CD4-positive, alpha-beta T cell treated with Interleukin-4 for 4 hours (primary cell): ENCODE measurements at places on chromosomes 4 and X.

DNA sequence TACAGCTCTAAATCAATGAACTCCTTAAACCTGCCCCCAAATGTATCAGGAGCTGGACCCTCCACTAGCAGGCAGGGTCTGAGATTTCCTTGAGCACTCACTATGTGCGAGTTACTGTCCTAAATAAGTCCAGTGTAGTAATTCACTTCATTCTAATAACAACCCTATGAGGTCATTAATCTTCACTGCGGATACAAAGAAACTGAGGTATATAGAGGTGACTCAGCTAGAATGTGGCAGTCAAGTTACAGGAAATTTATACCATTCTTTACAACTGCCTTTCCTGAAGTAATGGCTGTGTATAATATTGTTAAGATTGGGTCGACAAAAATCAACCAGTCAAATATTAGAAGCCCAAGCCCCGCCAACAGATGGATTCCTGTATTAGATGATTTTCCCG lies 473.9 kb upstream of the FTHL17 start:
- no peak for DNase-seq

GRCh38 chr4:2288051-2288541 lies 26.2 kb upstream of the MXD4 start:
- DNase-seq, result no peak

DNA sequence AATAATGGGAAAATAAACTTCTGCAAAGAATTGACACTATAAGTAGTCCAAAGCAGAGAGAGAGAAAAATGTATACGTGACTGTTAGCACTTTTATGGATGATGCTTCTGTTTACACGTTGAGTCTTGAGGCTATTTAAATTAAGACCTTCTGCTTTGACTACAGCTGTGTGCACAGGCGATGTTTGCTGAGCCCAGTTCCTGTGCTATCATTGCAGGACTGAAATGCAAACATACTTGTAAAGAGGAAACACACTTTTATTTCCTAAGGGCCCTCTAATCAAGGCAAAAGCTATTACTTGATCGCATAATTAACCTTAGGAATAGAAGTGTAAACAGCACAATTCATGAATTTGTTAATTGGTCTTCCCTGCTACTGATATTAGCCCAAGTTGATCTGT lies 226.9 kb downstream of the FBXW7 start:
- DNase-seq, result no peak

- DNase-seq, result no peak
Observed at GRCh38 chr4:46933686-46934085, 24.6 kb upstream of the COX7B2 start.

- no peak for DNase-seq
Observed at GRCh38 chrX:17020356-17020755, 73.9 kb downstream of the REPS2 start.

GRCh38 chr4:5984843-5985242 lies 33.4 kb downstream of the C4orf50 start:
- no peak for DNase-seq

DNA sequence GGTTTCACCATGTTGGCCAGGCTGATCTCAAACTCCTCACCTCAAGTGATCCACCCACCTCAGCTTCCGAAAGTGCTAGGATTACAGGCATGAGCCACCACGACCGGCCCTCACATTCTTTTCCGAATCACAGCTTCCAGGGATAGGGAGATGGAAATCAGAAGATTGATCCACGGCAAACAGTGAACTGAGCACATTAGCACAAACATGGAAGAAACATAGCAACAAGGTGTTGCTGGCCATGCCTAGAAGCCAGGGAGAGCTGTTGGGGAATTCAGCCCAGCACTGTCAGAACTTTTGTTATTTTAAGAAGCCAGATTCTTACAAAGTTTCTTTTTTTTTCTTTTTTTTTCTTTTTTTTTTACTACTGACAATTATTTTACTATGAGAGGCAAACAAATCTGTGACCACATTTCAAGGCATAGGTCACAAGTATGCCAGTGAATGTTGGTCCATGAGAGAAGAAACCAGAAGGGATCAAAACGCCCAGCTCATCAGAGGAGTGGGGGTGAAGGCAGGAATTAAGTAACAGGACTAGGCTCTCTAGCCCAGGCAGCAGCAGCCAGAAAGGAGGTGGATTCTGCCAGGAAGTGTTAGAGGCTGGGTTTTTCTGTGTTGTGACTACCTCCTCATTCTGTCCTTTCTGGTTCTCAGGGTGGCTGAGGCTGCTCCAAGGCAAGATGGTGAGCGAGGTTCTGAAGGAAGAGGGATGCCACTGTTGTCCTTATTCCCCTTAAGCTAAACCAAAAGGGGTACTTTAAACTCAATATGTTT lies 44.1 kb downstream of the TEC start:
- DNase-seq, result no peak

DNA sequence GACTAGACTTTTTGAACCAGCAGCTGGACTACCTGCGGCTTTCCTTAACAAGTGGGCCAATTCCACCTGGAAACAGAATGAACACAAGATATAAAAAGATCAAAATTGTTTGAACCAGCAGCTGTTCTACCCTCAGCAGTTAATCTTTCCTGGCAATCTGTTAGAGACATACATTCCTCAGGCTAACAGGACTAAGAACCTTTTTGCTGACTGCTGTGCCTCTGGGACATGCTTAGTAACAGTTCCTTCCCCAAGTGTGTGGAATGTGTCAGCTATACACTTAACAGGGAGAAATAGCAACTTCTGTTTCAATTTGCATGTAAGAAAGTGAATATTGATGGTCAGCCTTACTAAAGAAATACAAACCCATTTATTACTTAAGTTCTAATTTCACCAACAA lies 554.4 kb downstream of the ARAP2 start:
- DNase-seq, result no peak

- DNase-seq, result no peak
Observed at GRCh38 chr4:160299608-160300007, 1196.7 kb downstream of the RAPGEF2 start.

DNA sequence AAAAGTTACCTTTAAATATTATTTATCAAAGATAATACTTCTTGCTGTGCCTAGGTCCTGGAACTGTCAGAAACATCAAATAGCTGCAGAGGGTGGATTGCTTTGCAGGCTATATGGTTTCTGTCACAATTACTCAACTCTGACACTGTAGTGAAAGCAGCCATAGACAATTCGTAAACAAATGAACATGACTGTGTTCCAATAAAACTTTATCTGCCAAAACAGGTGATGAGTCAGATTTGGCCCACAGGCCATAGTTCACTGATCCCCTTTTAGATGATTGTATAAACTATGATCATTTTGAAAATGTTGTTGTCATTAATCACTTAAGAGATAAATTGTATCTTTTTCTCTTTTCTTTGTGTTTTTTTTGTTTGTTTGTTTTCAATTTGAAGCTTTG lies 8.4 kb upstream of the MEPE start:
- no peak for DNase-seq

DNA sequence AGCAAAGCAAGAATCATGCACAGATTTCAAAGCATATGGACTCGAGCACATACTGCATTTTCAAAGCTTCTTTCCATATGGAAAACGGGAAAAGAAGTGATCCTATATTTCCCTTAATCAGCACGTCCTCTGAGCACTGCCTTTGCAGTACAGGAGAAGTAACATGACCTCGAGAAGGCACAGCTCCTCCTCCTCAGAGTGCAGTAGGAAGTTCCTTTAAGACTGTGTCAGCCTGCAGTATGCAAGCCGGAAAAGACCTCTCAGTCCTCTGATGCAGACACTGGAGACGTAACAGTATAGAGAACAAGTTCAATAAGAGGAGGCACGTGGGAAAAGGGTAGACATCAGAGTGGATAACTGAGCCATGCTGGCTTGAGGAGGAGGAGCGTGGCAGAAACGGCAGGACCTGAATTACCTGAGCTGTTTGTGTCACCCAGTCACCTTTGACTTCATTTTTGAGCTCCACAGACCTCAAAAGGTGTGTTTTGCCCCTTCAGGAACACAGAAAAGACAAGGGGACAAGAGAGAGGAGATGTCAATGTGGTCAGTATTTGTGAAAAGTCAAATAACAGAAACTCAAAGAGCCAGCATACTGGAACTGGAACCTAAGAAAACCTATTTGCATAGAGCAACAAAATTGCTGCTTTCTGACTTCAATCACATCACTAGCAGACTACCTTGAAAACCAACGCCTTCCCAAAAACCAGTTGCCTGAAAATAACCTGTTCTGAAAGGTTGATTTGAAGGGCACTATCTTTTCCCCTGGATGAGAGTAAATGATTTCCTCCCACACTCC lies 20.8 kb downstream of the IRF2 start:
- DNase-seq, result peak; percentile 53

DNA sequence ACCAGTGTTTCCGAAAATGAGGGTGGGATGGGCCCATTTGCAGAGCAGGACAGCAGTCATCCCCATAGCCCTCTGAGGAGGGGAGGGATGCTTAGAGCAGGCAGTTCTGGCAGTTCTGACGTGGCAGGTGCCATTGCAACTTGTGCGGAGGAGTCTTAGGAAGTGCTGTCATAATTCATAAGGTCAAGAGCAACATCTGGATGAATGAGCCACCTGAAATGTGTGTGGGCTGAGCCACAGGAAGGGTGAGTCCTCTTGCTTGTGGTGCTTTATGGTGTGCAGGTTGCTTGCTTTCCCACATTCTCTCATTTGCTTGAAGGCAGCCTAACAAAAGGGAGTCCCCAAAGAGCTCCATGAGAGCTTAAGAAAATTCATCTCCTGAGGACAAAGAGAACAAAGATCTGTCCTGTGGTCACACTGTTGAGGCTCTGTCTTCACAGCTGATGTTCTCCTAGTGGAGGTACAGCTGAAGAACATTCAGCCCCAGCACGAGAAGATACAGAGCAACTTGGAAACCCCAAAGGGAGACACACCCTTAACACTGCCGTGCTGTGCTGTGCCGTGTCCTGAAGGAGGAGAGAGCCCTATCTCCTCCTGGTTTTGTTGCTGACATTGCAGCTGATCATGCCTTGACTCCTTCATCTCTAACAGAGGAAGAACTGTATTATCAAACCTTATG lies 60.3 kb downstream of the DLG3 start:
- DNase-seq, result no peak

DNA sequence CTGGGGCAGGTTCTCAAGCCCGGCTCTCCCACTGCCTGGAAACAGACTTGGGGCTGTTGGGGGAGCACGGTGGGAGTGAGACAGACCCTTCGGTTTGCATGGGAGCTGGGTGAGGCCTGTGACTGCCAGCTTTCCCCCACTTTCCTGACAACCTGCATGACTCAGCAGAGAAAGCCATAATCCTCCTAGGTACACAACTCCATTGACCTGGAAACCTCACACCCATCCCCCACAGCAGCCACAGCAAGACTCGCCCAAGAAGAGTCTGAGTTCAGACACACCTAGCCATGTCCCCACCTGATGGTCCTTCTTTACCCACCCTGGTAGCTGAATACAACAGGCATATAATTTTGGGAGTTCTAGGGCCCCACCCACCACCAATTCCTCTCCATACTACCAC lies 57.6 kb upstream of the UBQLN2 start:
- no peak for DNase-seq

- no peak for DNase-seq
Observed at GRCh38 chr4:150771382-150771781, 189.4 kb downstream of the MAB21L2 start.

DNA sequence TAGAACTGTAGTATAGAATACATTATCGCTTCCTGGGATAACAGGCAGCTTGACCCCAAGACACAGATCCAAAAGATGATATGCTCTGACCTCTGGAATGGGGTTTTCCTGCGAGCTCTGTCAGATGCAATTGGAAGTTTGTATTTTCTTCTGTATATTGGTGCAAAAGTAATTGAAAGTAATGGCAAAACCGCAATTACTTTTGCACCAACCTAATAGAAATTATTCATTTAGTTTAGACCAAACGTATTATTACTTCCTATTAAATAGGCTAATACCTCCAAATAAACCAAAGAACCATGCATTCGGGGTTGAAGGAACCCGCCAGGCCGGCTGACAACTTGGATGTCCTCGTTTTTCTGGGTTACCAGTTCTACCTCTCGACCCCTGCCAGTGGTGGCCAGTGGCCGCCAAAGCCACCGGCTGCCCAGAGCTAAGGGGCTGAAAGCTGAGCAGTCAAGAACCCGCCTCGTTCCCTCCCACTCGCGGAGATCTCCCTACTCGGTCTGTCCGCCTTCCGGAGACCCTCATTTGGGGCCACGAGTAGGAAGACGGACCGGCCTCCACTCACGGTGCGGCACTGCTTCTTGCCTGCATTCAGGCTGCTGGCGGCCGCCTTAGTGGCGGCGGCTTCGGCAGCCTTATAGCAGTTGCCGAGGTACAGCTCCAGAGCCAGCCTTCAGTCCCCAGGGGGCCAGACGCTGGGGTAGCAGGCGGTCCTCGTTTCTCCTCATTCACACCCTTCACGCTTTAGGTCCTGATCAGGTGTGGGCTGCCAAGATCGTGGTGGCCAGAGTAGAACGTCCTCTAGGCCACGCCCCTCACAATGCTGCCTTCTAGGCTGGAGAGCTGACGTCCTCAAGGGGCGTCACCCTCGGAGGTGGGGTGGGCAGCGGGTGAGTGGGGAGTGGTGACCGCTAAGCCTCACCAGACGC lies 121.9 kb downstream of the RBMX2 start:
- DNase-seq, result no peak

DNA sequence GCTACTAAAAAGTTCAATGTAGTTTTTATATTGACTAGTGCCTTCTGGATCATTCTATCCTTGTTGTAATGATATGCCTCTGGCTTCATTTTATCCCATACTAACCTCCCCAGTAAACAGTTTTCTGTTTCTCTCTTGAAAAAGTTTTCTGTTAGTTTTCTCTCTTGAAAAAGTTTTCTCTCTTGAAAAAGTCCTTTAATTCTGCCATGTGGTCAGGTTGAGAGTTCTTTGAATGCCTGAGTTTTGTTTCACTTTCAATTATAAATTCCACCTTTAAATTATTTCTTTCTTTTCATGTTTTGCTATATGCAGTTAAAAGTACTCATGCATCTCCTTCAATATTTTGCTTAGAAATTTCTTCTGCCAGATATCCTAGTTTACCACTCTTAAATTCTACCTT lies 1139.6 kb downstream of the STPG2 start:
- DNase-seq, result no peak

DNA sequence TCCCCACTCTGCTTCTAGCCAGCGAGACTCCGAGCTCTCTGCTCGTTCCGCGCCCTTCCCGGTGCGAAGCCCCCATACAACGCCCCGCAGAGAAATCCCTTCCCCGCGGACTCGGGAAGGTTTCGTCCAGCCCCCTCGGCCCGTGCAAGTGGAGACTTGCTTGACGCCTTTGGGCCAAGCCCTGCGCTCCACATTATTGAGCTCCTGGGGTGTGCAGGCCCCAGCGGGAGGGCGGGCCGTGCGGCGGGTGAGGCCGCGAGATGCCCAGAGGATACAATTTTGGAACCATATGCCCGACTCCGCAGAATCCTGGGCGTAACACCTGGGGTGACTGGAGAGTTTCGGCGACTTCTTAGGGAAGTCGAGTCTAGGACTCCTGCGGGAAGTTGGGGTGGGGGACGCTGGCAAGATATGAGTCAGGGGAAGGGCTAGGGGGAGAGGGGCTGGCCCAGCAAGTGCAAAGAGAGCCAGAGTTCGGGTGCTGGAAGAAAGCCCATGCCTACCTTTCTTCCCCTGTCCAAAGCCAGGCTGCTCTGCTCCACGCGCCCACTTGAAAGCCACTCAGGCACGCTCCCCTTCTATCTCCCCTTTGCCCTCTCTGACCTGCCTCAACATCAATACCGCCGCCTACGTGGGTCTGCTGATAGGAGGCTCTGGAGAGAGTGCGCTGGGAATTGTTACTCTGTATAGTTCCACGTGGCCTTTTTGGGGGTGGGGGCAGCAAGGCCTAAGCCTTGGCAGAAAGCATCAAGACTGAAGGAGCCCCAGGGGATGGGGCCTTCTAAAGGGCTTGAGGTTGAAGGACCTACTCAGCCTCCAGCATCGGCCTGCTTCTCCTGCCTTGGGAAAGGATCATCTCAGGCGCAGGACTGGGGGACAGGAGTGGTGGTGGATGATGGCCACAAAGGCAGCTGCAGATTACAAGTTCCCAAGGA lies 1.2 kb upstream of the ELF4 start:
- no peak for DNase-seq

GRCh38 chr4:78722320-78722719 lies 53.8 kb upstream of the BMP2K start:
- no peak for DNase-seq
